Spinal cord (tissue), 10 donors: ENCODE measurements at places on chromosomes 4 and X.

- no peak for DNase-seq
Measured at GRCh38 chrX:115018944-115019343, 1.5 kb upstream of the IL13RA2 start.

DNA sequence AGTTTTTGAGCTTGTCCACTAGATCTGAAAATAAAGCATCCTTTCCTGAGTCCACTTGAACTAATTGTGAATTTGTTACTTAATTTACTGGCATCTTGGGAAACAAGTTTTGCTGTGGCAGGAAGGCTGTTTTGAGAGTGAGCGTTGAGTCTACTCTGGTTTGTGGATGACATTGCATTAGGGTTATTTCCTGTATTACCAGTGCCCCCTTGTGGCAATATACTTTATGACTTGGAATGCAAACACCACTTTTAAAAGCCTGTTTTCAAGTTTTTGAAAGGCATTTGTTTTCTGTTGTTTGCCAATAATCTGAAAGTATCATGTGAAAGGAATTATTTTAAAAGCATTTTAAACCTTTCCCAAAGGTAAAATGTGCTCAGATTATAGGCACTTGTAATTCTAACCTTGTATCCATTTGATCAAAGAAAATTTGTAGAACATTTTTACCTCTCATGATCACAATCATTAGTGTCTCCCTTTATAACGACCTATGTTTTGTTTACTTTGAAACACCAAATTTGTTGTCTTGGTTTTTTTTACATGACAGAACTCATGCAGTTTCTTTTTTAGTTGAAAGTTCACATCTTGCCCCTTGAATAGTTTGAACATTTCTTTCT is 18.0 kb upstream of the CYP2U1 start:
- peak; percentile 93 for DNase-seq

GRCh38 chrX:100650841-100651240 is 6.8 kb downstream of the SRPX2 start:
- no peak for DNase-seq

- DNase-seq: no peak
Measured at GRCh38 chr4:135192751-135193535, 991.4 kb upstream of the PABPC4L start.

- DNase-seq: peak; percentile 54
Measured at GRCh38 chr4:74123065-74123728, 24.2 kb upstream of the CXCL2 start.

- DNase-seq: no peak
Measured at GRCh38 chrX:67545036-67545821, 1.4 kb downstream of the AR start.

GRCh38 chr4:103244251-103244650 is 46.1 kb upstream of the CENPE start:
- no peak for DNase-seq

- DNase-seq: peak; percentile 40
Measured at GRCh38 chr4:118682928-118683327, 2.3 kb upstream of the METTL14 start.

GRCh38 chr4:155208258-155209054 is at the start of gene NPY2R:
TSS of gene NPY2R (plus strand) at chr4:155208636. CDS start at chr4:155213940, 5,304 bp downstream.
- DNase-seq: no peak

GRCh38 chr4:89486042-89486441 is 178.4 kb upstream of the GPRIN3 start:
- DNase-seq: peak; percentile 31

- no peak for DNase-seq
Measured at GRCh38 chrX:10327651-10328050, 170.9 kb downstream of the CLCN4 start.

DNA sequence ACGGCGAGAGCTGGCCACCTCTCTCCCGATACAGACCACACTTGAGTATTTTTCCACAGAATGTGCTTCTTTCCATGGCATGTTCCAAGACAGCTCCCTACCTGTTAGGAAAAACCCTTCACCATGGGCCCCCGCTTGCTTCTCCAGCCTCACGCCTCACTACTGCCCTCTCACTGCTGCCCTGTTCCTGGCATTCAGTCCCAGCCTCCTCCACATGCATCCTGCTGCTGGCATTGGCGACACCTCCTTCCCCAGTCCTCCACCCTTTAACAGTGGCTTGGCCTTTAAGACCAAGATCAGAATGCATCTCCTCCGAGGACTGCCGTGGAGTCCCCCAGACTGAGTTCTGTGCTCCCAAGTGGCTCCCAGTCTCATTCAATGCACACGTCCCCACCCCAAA is 10.7 kb downstream of the PNMA6F start:
- DNase-seq: no peak

- DNase-seq: no peak
Measured at GRCh38 chrX:131067846-131068745, 9.9 kb downstream of the ARHGAP36 start.

DNA sequence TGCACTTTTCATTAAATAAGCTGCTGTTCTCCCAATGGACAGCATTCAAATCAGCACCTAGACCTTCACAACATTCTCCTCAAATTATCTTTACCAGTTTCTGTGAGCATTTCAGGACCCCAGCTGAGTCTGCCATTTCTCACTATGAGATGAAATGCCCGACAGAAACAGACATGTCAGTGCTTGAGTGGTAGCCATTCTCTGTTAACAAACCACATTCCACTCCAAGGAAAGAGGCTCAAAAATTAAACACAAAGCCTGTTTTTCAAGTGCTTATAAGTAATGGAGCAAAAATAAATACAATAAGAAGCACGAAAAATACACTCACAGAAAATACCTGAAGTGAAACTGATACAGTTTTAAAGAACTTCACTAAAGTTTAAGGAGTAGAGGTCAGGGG is 320.2 kb upstream of the PRPS2 start:
- DNase-seq: no peak
